ENCODE measurements at places on chromosomes 3 and 15. TPM values are rescaled to one million over a fixed set of nuclear protein-coding genes. Genes with fewer than 3 reads are reported as not detected.

GRCh38 chr3:149277331-149277813, 55.7 kb upstream of the CP start:
- no peak for DNase-seq

The THPO gene
- not detected for total RNA-seq

The SPTSSB gene
- not detected for total RNA-seq

DNA sequence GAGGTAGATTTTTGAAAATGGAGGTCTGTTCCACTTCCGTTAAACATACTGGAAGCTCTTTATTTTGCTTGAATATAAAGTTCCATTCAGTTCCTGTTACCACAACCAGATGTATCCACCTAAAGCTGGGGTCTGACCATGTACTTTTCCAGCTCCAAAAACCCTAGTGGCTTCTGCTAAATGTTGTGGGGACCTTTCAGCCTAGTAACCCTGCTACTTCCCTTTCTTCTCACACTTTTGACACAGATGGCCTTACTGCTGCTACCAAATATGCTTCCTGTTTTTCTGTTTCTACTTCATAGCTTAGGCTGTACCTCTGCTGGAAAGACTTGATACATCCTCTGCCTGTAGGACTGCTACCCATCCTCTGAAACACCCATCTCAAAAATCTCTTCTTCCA, 87.8 kb downstream of the COL6A6 start:
- no peak for DNase-seq

DNA sequence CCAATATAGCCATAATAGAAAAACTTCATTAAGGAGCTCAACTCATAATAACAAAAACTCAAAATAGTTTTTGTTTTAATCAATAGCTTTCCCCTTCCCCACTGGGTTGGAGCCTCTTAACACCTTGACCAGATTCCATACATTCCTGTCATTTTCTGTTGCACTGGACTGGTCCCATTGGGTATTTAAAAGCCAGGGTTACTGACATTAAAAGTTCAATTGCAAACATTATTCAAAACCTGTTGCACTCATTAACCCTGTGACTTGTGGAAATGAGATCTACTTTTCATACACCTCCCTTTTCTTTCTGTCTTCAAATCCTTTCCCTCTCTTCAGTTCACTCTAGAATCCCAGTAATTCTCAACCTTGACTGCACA, 1.7 kb upstream of the HRG start:
- no peak for DNase-seq

DNA sequence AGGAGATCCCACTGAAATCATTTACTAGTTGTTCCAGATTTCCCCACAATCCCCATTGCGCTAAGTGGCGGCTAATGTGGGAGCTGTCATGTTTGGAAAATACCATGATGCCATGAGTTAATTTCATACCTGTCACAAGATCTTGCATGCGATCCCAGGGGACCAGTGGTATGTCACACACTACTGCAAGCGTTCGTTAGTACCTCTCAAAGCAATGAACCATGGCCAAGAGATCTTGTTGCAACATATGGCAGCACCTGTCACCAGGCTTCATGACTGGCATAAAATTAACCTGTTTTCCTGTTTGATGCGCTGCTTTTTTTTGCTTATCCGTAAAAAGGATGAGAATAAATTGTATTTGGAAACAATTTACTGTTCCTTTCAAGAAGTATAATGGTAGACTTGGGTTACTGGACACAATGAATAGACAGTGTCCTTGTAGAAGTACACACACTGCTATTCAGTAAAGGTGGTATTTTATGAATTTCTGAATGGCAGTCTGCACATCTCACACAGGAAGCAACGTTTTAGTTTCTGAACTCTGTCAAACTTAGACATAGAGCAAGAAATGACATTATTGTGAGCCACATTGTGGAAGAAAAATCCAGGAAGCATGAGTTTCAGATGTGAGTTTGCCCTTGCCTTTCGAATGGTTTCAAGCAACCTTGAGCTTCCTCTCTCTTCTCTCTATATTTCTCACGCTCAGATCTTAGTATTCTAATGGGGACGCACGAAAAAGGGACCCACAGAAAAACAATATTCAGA, 81.9 kb downstream of the CHL1 start:
- DNase-seq, result no peak

The C3orf22 gene
- not detected for total RNA-seq

The MAGEL2 gene
- not detected for total RNA-seq

DNA sequence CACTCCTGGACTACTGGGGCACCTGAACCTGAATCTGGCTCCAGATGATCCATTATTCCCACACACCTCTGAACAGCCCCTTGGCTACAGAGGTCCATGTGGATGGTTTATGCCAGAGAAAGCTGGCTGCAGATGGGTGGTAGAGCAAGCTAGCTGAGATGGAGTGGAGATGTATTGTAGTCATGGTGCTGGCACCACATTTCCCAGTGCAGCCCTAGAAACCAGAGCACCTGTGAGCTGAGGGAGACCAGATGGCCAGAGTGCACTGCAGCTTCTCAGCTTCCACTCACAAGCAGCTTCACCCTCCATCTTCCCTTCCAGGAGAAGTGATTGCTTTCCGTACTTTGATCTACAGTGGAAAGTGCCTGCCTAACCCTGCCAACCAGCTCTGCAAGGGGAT, 29.9 kb downstream of the RBP1 start:
- no peak for DNase-seq

- no peak for DNase-seq
These were observed 43.5 kb downstream of the PDZRN3 start for GRCh38 chr3:73581134-73581846.

GRCh38 chr15:100783291-100783690, 96.3 kb upstream of the ALDH1A3 start:
- no peak for DNase-seq

GRCh38 chr3:27224197-27224596, 145.0 kb downstream of the NEK10 start:
- DNase-seq, result no peak

DNA sequence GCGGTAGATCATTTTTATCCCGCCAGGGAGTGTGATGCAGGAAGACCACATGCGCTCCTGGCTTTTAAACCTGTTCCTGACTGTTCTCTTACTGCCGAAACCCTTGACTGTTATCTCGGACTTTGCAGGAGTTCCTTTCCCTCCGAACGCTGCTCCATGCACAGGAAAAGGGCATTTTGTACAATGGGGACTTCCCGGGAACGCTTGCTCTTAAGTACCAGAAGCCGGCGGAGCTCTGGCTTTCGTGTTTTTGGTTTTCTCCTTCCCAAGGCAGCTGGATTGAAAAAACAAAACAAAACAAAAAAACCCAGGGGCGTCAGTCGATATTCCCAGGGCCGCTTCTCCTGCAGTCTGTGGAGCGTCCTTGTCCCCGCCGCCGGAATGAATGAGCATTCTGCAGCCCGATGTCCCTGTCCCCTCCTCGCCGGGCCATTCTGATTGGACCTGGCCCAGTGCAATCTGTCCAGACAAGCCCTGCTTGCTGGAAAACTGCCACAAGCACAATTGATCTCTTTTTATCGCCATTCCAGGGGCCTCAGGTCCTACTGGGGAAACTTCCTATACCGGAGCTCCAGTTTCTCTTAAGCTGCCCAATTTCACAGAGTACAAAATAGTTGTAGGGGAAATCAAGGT, 44.8 kb downstream of the SLC6A1 start:
- DNase-seq, result no peak

The EIF5A2 gene
- 6.0 TPM for total RNA-seq

DNA sequence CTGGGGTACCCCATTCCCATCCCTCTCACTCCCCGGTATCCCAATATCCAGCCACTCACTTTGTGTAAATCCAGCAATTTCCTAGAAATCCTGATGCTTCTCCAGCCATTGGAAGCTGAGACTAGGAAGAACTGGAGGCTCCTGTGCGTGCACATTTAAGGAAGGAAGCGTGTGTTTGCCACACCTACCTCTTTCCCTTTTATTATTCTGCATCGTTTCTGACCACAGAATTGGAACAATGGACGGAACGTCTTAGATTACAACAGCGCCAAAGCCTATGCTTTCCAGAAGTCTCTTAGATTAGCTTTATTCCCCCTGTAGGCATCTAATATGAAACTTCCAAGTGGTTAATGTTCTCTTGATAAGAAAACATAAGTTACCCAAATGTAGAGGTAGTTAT, 234.8 kb upstream of the TRIM42 start:
- no peak for DNase-seq

The CCDC9B gene
- total RNA-seq, result 1.6 TPM

- no peak for DNase-seq
These were observed 93.4 kb upstream of the NR2E3 start for GRCh38 chr15:71716990-71717389.

DNA sequence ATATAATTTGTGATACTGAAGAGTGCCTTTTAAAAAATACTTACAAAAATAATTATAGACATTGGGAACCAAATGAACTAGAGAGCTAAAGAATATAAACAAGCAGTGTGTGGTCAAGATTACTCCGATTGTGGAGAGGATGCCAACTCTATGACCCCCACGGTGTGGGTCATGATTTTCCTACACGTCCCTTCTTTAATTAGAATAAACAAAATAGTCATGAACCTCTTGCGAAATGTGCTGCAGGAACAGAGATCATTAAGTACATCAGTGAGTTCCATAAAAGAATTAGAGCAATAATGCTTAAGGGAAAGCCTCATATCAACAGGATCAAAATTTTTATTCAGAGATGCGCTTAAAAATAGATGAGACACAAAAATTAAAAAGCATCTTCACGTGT, 476.6 kb upstream of the ROBO1 start:
- no peak for DNase-seq

The PEX5L gene
- 0.23 TPM for total RNA-seq

The SHF gene
- total RNA-seq, result 11.7 TPM

DNA sequence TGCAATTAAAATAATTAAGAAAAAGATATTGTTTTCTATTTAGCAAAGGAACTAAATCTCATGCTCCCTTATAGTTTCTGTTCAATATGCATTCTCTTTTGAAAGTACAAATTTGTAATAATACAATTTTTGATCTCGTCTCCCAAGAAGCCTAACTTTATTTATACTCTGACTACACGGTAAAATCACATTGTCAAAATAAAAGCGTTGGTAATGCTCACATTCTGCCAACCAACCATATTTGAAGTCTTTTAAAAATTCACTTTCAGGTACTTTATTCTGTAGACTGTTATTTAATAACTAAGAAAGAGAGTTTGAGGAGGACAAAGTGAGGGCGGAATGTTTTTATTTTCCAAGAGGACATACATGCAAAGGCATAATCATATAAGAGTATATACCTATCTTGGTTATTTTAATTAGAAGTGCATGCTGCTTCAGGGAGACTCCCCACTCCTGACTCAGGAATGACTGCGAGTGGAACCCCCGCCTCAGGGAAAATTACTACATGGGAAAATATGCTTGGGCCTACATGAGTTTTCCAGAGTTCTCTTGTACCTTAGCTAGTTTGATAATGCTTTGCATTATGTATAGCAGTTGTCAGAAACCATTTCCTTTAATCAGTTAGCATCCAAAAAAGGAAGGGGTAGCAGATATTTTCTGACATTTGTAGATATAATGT, 19.3 kb downstream of the MBNL1 start:
- no peak for DNase-seq
